RWPE1 (cell line): ENCODE measurements at places on chromosomes 5 and 9.

DNA sequence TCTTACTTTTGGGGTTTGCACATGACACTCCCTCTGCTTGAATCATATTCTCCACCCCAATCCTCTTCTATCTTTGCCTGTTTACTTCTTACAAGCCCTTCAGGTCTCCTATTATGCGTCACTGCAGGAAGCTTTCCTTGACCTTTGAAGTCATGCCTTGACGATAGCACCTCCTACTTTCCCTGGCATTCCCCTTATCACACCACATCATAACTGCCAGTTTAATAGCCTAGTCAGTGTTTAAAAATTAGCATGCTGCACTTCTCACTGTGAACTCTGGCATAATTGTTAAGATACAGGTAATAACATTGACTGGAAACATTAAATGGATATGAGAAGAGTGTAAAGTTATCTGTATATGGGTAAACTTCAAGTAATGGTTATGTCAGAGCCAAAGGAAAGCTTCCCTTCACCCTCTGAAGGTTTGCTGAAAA, 37.1 kb upstream of the CEP120 start:
- peak; percentile 41 for DNase-seq

- no peak for DNase-seq
These were observed 69.0 kb upstream of the SLC12A2 start for GRCh38 chr5:128014578-128014977.

- no peak for DNase-seq
These were observed 25.9 kb upstream of the ASPN start for GRCh38 chr9:92508018-92508820.

- DNase-seq: no peak
These were observed 35.4 kb upstream of the C5orf47 start for GRCh38 chr5:173953528-173954090.

DNA sequence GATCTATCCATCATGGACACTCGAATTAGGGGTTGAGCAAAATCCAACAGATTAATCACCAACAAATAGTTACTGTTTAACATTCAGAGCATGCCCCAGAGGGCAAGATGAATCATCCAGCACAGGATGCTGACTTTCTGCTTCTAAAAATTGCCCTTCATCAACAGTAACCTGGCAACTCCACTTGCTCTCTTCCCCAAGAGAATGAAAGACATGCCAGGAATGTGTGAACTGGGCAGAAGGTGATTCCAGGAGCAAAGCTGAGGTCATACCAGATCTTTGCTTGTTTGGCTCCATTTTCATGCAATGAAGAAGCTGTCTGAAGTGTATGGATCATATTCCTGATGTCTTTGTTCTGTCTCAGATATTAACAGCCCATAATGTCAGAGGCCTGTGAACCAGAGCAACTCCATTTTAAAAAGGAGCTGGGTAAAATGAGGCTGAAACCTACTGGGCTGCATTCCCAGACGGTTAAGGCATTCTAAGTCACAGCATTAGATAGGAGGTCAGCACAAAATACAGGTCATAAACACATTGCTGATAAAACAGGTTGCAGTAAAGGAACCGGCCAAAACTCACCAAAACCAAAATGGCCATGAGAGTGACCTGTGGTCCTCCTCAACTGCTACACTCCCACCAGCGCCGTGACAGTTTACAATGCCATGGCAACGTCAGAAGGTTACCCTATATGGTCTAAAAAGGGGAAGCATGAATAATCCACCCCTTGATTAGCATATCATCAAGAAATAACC, 2.5 kb upstream of the ZNF367 start:
- DNase-seq: peak; percentile 93

GRCh38 chr5:77885519-77885918, 109.4 kb upstream of the TBCA start:
- DNase-seq: no peak

- no peak for DNase-seq
These were observed 12.4 kb downstream of the SLC36A1 start for GRCh38 chr5:151459680-151460324.

GRCh38 chr5:67166460-67167285, 29.9 kb downstream of the CD180 start:
- no peak for DNase-seq

GRCh38 chr9:7802666-7803065, 3.1 kb upstream of the DMAC1 start:
- DNase-seq: no peak
